ENCODE measurements at places on chromosomes 7 and 10.

- H3K27ac ChIP-seq: no peak overlapping the region
- H3K36me3 ChIP-seq: peaks cover 54% of the 10 kb centered on the region
- H3K4me1 ChIP-seq: peaks cover 7% of the 10 kb centered on the region
- H3K4me3 ChIP-seq: no peak overlapping the region
- no peak for DNase-seq
Measured at GRCh38 chr7:66634816-66635215, 6.1 kb downstream of the KCTD7 start.

GRCh38 chr10:60093317-60093716, 187.0 kb upstream of the CCDC6 start:
- H3K27me3 ChIP-seq: no peaks in the 10 kb centered on the region
- H3K36me3 ChIP-seq: peaks cover 33% of the 10 kb centered on the region
- no peak for DNase-seq
- H3K4me3 ChIP-seq: no peak overlapping the region
- H3K4me1 ChIP-seq: no peaks in the 10 kb centered on the region

GRCh38 chr7:158973440-158973839, 117.1 kb downstream of the DYNC2I1 start:
- no peaks in the 10 kb centered on the region for H3K27me3 ChIP-seq
- peaks cover 5% of the 10 kb centered on the region for H3K4me1 ChIP-seq
- no peak overlapping the region for H3K4me3 ChIP-seq
- H3K27ac ChIP-seq: no peak overlapping the region

- no peak overlapping the region for H3K27ac ChIP-seq
- H3K27me3 ChIP-seq: no peaks in the 10 kb centered on the region
- no peak overlapping the region for H3K4me3 ChIP-seq
- peak; percentile 41 for DNase-seq
- H3K36me3 ChIP-seq: no peaks in the 10 kb centered on the region
- peaks cover 13% of the 10 kb centered on the region for H3K4me1 ChIP-seq
Measured at GRCh38 chr10:10294881-10295529, 722.7 kb upstream of the CELF2 start.

- no peaks in the 10 kb centered on the region for H3K36me3 ChIP-seq
- H3K4me3 ChIP-seq: no peak overlapping the region
- no peak overlapping the region for H3K27ac ChIP-seq
- H3K4me1 ChIP-seq: no peaks in the 10 kb centered on the region
Measured at GRCh38 chr10:111243126-111243525, 166.3 kb downstream of the ADRA2A start.
